ENCODE measurements at places on chromosomes 3 and 15.
A peak's percentile ranks its signal among the peaks of the same experiment; 100 is the strongest.

DNA sequence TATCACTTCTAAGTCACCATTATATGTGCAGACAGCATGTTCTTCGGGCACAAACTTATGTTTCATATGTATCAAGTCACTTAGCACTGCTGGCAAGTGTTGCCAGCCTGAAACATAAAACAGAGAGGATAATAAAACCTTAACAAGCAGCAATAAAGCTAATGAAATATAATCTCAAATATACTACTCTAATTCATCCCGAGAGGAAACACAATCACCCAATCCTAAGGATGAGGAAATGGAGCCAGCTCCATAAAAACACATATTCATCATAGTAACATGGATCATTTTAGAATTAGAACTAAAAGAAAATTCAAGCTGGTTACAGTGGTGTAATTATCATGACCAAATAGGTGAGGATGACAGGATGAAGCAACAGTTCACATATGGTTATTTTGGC lies 1072.7 kb downstream of the EPHA3 start:
- no peak overlapping the region for H3K4me3 ChIP-seq
- H3K36me3 ChIP-seq: no peaks in the 10 kb centered on the region
- H3K27me3 ChIP-seq: no peaks in the 10 kb centered on the region
- no peaks in the 10 kb centered on the region for H3K4me1 ChIP-seq

DNA sequence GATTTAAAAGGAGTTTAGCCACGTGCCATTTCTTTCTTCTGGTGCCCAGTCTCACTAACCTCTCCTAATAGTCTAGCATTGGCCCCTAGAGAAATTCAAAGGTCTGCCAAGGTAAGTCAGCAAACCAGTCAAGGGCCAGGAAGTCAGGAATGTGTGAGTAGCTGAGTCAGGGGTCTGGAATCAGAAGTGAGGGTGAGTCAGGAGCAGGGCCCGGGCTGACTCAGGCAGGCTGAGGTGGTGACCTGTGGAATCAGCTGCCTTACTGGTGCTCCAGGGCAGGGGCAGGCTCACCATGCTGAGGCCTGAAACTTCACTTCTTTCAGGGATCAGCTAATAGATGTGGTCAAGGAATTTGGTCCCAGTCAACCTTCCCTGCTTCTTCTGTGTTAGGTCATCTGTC lies 105.8 kb upstream of the MYZAP start:
- DNase-seq: no peak
- H3K4me1 ChIP-seq: no peaks in the 10 kb centered on the region
- H3K27ac ChIP-seq: no peak overlapping the region
- no peak overlapping the region for H3K4me3 ChIP-seq
- H3K27me3 ChIP-seq: no peaks in the 10 kb centered on the region

GRCh38 chr15:85542895-85543331 lies 162.5 kb downstream of the AKAP13 start:
- no peak for DNase-seq
- no peaks in the 10 kb centered on the region for H3K27me3 ChIP-seq
- H3K36me3 ChIP-seq: peaks cover 2% of the 10 kb centered on the region
- no peak overlapping the region for H3K4me3 ChIP-seq
- H3K27ac ChIP-seq: peak overlapping the region; percentile 53

DNA sequence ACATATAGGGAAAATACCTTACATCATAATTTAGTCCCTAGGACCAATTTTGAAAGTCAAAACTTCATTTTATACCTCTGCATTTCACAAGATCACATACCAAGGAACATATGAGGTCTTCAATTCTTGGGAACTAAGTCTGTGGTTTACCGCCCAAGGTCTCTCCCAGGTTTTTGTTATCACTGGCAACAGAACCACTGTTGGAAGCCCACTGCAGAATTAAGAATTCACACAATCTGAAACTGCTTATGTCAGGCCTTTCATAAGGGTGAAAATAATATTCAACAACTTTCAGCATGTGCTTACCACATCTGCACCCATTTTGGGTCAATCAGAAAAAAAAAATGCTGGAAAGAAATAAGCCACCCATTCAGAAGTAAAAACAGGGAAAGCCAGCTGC lies 107.2 kb upstream of the MME start:
- no peaks in the 10 kb centered on the region for H3K27me3 ChIP-seq
- H3K4me3 ChIP-seq: no peak overlapping the region
- no peaks in the 10 kb centered on the region for H3K36me3 ChIP-seq
- DNase-seq: no peak

DNA sequence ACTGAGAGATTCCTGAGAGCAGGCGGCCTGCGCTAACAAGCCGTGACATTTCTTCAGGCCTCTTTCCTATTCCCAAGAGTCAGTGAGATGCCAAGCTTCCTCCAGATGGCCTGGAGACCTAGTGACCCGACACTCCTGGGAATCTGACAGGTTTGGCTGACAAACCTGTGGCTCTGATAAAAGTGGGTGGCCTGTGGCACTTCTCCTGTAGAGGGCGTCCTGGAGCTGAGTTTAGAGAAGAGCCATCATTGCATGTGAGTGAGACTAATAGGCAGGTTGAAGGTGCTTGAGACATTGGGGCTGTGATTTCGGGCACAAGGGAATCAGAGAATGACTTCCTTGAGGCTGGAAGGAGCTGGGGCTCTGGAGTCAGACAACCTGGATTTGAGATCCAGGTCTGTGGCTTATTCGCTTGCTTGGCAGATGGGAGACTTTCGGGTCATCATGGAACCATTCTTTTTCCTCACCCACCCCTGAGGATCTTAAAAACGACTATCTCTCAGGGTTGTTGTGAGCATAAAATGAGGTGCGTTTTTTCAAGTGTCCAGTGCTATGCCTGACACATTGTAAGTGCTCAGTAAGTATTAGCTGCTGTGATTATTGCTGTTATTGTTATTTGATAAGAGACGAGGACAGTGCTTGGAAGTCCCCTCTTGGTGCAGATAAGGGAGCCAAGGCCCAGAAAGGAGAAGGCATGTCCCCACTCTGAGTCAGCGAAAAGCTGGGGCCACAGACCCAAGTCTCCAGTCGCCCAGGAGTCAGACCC lies 77.2 kb downstream of the SCN10A start:
- no peak overlapping the region for H3K4me3 ChIP-seq
- no peaks in the 10 kb centered on the region for H3K27me3 ChIP-seq

DNA sequence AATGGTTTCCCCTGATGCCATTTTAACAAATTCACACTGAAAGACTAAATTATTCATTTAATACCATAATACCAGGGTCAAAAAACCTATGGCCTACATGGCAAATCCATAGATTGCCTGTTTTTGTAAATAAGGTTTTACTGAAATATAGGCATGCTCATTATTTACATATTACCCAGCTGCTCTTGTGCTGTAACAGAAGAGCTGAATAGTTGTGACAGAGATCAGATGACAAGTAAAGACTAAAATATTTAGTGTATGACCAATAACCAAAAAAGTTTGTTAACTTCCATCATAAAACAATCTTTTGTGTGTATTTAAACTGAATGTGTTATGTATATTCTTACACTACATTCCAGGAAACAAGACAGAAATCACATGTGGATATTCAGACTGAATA lies 60.2 kb downstream of the DENND4A start:
- no peaks in the 10 kb centered on the region for H3K4me1 ChIP-seq
- no peaks in the 10 kb centered on the region for H3K27me3 ChIP-seq
- no peak overlapping the region for H3K4me3 ChIP-seq
- no peak for DNase-seq
- peaks cover 52% of the 10 kb centered on the region for H3K36me3 ChIP-seq

DNA sequence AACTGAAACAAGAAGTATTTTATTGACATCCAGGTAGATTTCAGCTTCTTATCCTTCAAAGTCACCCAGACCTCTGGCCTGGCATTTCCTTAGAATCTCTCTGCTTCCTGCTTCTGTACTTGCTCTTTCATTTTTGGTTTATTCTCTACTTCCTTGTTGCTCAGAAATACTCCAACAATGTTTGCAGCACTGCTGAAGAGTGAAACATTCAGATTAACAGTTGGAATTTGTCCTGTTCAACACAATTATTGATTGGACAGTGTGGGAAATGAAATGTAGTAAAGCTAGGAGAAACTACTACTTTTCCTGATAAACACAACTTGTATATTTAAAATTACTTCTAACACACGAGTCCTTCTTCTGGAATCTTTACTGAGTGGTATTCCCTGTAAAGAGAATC lies 81.0 kb upstream of the MEIS2 start:
- H3K4me3 ChIP-seq: no peak overlapping the region
- no peak for DNase-seq
- no peaks in the 10 kb centered on the region for H3K27me3 ChIP-seq
- no peaks in the 10 kb centered on the region for H3K36me3 ChIP-seq
- no peaks in the 10 kb centered on the region for H3K4me1 ChIP-seq

DNA sequence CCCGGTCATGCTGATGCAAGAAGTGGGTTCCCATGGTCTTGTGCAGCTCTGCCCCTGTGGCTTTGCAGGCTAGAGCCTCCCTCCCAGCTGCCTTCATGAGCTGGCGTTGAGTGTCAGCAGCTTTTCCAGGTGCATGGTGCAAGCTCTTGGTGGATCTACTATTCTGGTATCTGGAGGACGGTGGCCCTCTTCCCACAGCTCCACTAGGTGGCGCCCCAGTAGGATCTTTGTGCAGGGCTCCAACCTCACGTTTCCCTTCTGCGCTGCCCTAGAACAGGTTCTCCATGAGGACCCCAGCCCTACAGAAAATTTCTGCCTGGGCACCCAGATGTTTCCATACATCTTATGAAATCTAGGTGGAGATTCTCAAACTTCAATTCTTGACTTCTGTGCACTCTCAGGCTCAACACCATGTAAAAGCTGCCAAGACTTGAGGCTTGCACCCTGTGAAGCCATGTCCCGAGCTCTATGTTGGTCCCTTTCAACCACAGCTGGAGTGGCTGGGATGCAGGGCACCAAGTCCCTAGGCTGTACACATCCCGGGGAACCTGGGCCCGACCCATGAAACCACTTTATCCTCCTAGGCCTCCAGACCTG lies 238.4 kb upstream of the MDFIC2 start:
- no peaks in the 10 kb centered on the region for H3K4me1 ChIP-seq
- H3K27me3 ChIP-seq: no peaks in the 10 kb centered on the region
- DNase-seq: peak; percentile 47

DNA sequence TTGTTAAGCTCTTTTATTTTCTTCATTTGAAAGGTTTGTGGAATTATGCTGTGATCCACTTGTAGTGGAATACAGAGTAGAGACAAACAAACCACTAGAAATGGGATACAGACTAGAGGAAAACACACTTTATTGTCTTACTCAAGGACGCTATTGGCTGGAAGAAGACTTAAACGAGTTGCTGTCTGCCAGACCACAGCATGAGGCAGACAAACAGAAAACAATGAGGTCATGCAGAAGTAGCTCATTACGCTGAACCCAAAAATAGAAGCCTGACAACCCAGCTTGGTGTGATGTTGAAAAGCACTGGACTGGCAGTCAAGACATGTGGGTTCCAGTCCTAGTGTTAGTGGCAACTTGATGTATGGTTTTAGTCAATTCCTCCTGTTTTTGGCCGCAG lies 62.4 kb upstream of the P3H2 start:
- no peaks in the 10 kb centered on the region for H3K27me3 ChIP-seq
- H3K4me3 ChIP-seq: no peak overlapping the region
- H3K4me1 ChIP-seq: no peaks in the 10 kb centered on the region
- no peak overlapping the region for H3K27ac ChIP-seq

DNA sequence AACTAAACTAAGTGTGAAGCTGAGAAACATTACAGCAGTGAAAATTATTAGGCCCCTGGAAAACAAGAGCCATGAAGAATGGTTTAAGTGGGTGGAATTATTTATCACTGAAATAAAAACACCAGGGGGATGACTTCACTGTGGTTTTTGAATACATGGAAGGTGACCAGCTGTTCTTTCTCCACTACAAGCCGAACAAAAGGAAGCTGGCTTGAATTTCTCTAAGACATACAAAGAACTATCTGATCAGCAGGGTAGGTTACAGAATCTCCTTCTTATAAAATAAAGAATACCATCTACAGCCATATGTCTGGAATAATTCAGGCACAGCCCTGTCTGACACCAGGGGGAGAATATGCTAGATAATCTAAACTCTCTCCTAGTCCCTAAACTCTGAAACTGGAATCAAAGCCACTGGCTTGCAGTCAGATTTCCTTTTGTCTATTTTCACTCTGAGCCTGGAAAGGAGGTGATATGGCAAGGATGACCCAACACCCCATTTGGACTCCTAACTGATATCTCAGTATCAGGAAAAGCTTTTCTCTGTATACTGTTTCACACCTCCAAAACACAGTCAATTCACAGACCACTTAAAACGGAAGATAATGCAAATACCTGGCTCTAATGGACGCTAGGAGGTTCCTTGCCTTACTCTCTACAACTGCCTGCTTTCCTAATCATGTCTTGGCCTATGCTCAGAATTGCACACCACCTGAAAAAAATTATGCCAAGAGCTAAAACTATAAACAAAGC lies 31.2 kb downstream of the SPATA12 start:
- no peaks in the 10 kb centered on the region for H3K36me3 ChIP-seq
- no peak overlapping the region for H3K4me3 ChIP-seq
- DNase-seq: no peak
- H3K27ac ChIP-seq: no peak overlapping the region

DNA sequence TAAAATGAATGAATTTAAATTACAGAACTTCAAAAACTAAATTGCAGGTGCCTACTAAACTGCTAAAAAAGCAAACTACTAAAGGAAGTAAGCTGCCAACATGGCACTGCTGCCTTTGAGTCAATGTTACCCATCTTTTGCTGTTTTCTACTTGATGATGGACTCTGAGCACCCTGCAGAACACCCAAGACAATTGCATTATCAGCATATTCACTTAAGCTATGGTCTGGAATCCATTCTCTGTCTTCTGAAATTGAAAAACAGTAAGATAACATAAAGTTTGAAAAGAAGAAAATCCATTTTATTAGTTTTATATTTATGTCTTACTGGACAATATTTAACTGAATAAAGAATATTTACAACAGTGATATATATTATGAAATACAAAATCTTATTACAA lies 91.4 kb downstream of the ZBBX start:
- H3K36me3 ChIP-seq: no peaks in the 10 kb centered on the region
- H3K27ac ChIP-seq: no peak overlapping the region
- H3K4me3 ChIP-seq: no peak overlapping the region
- DNase-seq: no peak
- no peaks in the 10 kb centered on the region for H3K4me1 ChIP-seq
- no peaks in the 10 kb centered on the region for H3K27me3 ChIP-seq

DNA sequence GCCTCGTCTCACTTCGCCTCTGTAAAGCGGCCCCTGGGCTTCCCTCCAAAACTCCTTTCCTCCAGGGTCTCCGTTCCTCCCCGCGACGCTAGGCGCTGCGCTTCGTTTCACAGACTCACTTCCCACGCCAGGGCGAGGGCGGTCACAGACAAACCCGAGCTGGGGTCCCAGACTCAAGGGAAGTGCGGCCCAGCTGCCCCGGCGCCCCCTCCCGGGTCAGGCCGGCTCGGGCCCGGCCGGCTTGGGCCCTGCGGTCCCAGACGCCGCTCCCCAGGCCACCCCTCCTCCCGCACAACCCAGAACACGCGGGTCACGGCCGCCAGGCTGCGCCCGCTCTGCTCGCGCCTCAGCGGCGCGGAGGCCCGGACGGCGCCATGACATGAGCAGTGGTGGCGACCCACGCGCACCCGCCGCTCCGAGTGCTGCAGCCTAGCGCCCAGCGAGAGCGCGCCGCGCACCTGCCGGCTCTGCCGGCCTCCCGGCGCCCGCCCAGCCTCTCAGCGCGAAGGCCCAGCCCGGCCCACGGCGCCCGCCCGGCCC lies 547 bp downstream of the NUP210 start:
- no peaks in the 10 kb centered on the region for H3K27me3 ChIP-seq
- no peaks in the 10 kb centered on the region for H3K36me3 ChIP-seq
- H3K4me1 ChIP-seq: peaks cover 56% of the 10 kb centered on the region
- peak overlapping the region; percentile 68 for H3K4me3 ChIP-seq
- DNase-seq: no peak

Measured in natural killer cell (primary cell).